ENCODE measurements at places on chromosomes 1 and 21. TPM values are rescaled to one million over a fixed set of nuclear protein-coding genes. Genes with fewer than 3 reads are reported as not detected.

GRCh38 chr1:65195495-65196417, 47.8 kb downstream of the AK4 start:
- DNase-seq, result peak; percentile 56

The RPL5 gene
- 1,299 TPM for total RNA-seq

- peak; percentile 82 for DNase-seq
Observed at GRCh38 chr1:66402194-66402593, 131.8 kb upstream of the SGIP1 start.

The TMIGD3 gene
- not detected for total RNA-seq

GRCh38 chr21:26389971-26390641, 183.0 kb downstream of the CYYR1 start:
- DNase-seq, result peak; percentile 92

The SPRR2G gene
- total RNA-seq, result not detected

The DENND2D gene
- 0.71 TPM for total RNA-seq

The TP53BP2 gene
- total RNA-seq, result 35.1 TPM

Data from LHCN-M2 (cell line).